ENCODE measurements at places on chromosomes 11 and 22.

DNA sequence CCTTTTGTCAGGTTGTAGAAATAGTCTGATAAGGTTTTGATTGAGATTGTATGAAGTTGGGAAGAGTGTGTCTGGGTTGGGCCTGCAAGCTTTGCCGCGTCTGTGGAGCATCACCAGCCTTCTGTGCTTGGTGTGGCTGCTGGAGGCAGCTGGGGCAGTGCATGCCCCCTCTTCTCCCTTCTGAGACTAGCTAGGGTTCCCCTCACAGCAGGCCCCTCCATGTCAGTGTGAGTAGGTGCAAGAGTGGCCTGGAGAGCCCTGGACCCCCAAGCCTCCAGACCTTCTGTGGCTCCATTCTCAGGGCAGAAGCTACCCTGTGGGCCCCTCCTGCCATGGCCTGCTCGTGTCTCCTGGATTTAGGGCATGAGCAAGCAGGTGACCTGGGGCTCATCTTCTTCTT, 914.2 kb downstream of the TBC1D22A start:
- no peaks in the 10 kb centered on the region for H3K27me3 ChIP-seq
- H3K36me3 ChIP-seq: no peaks in the 10 kb centered on the region
- H3K4me1 ChIP-seq: no peaks in the 10 kb centered on the region
- H3K27ac ChIP-seq: no peak overlapping the region

- no peak overlapping the region for H3K4me3 ChIP-seq
- H3K36me3 ChIP-seq: no peaks in the 10 kb centered on the region
- DNase-seq: no peak
- H3K27me3 ChIP-seq: no peaks in the 10 kb centered on the region
These were observed 15.9 kb downstream of the OR51B4 start for GRCh38 chr11:5285703-5286340.

GRCh38 chr22:46450931-46451561, 86.4 kb downstream of the CELSR1 start:
- no peak overlapping the region for H3K27ac ChIP-seq
- peaks cover 47% of the 10 kb centered on the region for H3K27me3 ChIP-seq

GRCh38 chr11:65880844-65881421, 1.3 kb downstream of the CTSW start:
- H3K36me3 ChIP-seq: peaks cover 23% of the 10 kb centered on the region
- H3K4me3 ChIP-seq: no peak overlapping the region
- DNase-seq: no peak
- no peaks in the 10 kb centered on the region for H3K4me1 ChIP-seq

DNA sequence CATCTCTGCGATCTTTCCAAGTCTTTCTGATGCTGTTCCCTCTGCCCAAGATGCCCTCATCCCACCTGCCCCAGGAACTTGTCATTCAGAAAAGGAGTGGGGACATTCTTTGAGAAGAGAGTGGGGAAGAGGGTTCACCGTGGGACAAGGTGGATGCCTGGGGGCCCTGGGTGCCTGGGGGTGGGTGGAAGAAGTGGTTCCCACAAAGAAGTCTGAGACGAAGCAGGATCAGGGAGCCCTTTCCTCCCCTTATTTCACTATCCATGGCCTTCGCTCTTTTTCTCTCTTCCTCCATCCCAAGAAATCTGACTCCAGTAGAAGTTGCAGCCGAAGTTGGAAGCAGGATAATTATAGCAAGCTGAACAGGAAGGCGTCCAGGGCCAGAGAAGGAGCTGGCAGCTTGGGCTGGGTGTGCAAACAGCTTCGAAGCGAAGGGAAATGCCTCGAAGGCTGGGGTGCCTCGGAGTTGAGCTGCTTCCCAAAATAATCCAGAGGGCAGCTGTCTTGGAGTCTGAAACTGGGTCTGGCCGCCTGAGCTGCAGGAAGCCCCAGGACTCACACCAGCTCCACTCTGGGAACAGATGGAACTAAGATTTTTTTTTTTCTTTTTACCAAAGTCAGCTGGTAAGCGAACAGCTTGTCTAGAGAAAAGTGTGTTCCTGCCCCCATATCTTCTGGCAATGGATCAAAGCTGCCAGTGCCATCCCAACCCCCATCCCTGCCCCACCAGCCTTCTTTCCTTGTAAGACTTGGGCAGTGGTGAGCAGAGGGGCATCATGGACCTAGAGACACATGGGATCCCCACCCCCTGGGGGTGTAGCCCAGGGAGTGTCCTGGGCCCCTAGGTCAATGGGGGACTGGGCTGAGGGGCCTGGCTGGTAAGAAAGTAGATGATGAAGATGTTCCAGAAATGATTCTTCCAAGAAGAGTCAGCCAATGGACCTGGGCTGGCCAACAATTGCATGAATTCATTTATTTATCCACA, 31.5 kb downstream of the PARVG start:
- H3K36me3 ChIP-seq: no peaks in the 10 kb centered on the region
- H3K4me3 ChIP-seq: no peak overlapping the region
- H3K4me1 ChIP-seq: no peaks in the 10 kb centered on the region
- H3K27me3 ChIP-seq: no peaks in the 10 kb centered on the region
- no peak for DNase-seq

Measured in thymus (tissue), 14 donors.